ENCODE measurements at places on chromosomes 3 and 15.

DNA sequence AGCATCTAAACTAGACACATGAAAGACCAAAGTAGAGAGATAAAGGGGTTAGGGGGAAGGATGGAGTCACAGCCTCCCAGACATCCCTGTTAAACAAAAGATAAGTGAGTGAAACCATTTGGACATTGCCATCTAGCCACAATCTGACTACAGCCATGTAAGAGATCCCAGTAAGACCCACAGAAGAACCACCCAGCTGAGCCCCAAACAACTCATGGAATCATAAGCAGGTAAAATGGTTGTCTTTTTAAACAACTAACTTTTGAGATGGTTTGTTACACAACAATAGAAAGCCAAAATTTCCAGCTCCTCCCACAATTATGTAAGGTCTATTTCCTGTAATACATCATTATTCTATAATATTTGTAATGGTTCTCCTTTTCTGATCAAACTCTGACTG is 437.5 kb downstream of the IGSF11 start:
- no peak for DNase-seq

GRCh38 chr3:98734735-98735134 is 28.4 kb upstream of the ST3GAL6 start:
- no peak for DNase-seq

GRCh38 chr15:97909291-97909891 is 51.1 kb upstream of the ARRDC4 start:
- no peak for DNase-seq

DNA sequence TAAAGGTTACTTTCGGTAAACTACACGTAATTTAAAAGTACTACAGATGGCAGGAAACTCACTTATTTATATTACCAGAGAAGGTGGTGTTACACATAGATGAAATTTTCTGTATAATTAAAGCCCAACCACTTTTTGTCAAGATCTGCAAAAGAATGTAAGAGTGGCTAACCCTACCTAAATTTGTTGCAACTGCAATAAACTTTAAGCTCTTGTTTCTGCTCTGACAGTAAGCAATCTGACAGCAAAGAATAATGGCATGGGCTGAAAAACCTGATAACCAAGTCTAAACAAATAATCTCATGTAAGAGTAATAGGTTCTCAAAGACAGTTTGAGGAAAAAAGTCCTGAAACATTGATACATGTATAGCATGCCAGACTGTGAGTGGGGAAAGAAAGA is 897.3 kb downstream of the TUSC7 start:
- DNase-seq = no peak

DNA sequence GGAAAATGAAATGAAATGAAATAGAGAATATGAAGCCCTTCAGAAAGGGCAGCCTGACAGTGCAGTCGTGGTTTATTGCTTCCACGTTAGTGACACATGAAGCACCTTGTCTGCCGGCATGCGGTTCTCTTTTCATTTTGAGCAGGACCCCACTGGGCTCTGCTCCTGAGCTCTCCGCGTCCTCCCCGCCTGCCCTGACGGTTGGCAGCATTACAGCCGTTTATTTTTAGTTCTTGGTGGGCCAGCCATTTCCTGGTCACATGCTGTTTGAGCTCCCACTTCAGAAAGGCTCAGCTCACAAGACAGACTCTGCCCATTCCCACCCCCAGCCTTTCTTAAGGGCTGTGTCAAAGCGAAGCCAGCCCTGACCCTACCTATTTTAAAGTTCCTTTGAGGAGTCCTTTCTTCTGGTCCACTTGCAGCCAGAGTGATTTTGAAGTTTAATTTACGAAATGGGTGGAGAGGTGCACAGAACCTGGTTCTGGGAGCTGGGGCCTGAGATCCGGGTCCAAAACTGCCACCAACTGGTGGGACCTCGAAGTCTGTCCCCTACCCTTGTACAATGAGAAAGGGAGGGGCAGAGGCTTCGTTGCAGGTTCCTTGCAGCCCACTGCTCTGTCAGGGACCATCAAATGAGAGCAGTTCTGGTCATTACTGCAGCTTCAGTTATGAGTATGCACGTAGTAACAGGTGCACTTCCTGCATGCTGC is 60.1 kb downstream of the MGLL start:
- DNase-seq = no peak

DNA sequence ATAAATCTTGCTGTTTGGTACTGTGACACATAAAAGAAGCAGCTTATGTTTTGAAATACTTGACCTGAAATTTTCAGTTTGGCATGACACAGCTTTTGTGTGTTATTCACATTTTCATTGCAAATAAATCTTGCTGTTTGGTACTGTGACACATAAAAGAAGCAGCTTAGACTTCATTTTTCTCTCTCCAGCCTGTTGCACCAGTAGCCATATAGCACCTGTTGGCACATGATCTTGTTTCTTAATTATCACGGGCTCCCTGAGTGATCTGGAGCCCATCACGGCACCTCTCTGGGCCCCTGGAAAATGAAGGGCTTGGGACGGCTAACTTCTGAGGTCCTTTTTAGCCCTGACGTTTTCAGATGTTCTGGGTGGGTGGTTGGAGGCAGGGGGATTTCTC is 77.4 kb upstream of the SLCO3A1 start:
- DNase-seq = no peak

DNA sequence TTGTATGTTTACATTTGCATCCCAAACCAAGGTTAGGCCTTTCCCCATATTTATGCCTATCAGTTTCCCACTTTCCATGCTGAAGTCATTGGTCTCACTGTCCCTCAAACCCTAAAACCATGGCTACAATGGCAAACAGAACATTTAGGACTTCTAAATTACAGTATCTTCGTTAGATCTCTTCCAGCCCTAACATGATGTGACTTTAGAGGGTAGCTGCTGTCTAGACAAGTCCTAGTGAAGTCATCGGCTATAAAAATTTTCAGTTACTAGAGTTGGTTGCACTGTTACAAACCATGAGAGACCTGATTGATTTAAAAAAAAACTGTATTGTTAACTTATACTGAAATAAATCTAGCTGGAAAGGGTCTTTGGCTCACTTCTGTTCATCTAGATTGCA is 54.6 kb downstream of the TM4SF4 start:
- no peak for DNase-seq

DNA sequence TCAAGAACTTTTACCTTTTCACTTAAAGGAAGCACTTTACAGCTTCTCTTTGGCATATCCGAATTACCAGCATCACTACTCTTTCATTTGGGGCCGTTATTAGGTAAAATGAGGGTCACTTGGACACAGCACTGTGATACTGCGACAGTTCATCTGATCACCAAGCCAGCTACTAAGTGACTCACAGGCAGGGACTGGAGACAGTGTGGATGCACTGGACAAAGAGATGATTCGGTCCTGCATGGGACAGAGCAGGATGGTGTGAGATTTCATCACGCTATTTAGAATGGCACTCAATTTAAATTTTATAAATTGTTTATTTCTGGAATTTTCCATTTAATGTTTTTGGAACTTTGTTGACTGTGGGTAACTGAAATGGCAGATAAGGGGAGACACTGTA is 166.9 kb upstream of the IL12A start:
- DNase-seq = no peak

- no peak for DNase-seq
Measured at GRCh38 chr3:156803952-156804741, 22.0 kb upstream of the LEKR1 start.

GRCh38 chr15:100310041-100310405 is 31.8 kb downstream of the ADAMTS17 start:
- no peak for DNase-seq

GRCh38 chr15:61820951-61821350 is 239.3 kb downstream of the VPS13C start:
- no peak for DNase-seq

DNA sequence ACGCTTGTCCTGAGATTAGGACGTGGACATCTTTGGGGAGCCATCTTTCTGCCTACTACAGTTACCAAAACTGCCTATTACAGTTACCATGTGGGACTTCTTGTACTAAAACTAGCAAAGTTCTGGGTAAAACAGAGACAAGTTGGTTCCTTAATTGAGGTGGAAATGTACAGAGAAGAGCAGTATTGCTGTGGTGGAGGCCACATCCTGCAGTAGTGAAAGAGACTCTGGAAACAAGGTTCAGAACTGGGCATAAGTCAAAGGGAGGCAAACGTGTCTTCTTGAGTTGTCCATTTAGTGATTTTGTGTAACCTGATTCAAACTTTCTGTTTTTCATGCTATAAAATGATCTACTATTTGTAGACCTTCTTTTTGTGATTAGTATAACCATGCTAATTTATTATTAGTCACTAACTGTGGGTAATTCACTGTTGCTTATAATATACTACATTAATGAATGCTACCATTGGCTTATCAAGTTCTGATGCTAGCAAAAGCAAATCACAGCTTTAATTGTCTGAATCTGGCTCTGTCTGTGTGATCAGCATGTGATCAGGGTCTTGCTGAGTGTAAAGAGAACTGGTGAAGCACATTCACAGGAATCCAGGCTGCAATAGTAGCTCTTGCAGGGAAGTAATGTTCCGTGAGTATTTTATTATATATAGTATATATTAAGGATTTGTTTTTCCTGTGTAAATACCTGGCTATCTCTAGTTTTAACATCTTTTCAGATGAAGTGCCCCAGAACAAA is 207.9 kb upstream of the GAP43 start:
- DNase-seq = no peak

GRCh38 chr3:27521179-27521871 is 37.1 kb upstream of the SLC4A7 start:
- no peak for DNase-seq

DNA sequence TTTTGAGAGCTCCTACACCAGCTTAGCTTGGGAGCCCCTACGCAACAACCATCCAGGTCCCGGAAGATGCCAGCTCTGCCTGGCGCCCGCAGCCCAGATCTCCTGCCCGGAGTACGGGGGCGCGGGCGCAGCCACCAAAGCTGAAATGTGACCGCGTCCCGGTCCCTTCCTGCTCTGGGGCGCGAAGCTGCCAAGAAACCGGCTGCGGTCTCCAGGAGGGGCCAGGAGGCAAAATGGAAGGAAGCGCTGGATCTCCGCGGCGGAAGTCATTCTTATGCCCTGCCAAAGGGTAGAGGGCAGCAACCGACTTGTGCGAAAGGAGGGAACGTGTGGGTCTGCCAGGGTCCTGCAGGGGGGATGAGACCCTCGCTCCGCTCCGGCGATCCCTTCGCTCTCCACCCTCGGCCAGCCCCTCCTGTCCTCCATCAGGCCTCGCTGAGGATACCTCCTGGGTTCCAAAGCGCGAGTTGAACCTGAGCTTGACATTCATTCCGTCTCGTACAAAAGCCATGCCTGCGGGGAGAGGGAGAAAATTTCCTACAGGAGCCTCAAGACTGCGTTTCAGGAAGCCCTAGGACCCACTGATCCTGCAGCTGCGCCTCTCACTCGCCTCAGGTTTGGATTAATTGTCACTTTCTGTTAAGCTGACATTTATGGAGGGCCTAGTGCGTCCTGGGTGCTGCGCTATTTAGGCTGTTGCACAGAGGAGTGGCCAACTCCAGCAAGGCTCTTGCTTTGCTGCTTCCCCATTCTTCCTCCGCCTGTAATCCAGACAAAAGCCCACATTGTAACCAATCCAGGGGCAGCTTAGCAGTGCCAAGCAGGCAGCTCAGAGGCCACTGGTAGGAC is 98.3 kb upstream of the VGLL3 start:
- no peak for DNase-seq

- no peak for DNase-seq
Measured at GRCh38 chr3:40166997-40167396, 142.5 kb upstream of the EIF1B start.

- no peak for DNase-seq
Measured at GRCh38 chr15:52252781-52253180, 42.8 kb downstream of the MYO5C start.

GRCh38 chr3:98966862-98967546 is 65.5 kb upstream of the DCBLD2 start:
- no peak for DNase-seq

- no peak for DNase-seq
Measured at GRCh38 chr3:104951426-104951825, 415.3 kb upstream of the ALCAM start.

- no peak for DNase-seq
Measured at GRCh38 chr15:42157981-42158765, 1.7 kb upstream of the PLA2G4F start.

DNA sequence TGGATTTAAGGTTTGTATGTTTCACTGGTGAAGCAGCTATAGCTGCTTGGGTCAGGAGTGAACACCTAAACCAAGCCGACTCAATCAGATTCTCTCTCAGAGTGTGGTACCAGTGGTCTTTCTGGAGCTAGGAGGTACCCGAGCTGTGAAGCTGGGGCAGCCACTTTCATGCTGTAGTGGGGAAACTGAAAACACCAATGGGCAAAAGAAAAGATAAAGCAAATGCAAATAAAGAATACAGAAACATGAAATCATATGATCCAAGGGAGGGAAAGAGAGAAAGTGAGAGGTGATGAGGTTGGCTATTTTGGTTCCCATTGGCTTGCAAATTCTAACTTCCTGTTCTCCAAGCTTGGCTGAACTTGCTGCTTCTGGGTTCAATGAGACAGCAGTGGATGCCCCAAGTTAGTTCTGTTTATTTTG is 212.3 kb upstream of the CFAP20DC start:
- DNase-seq = no peak

GRCh38 chr3:15050405-15051092 is 14.6 kb downstream of the MRPS25 start:
- DNase-seq = no peak

GRCh38 chr15:68484696-68485400 is 52.9 kb upstream of the ITGA11 start:
- DNase-seq = no peak

- no peak for DNase-seq
Measured at GRCh38 chr15:48677821-48678220, 32.3 kb upstream of the FBN1 start.

- no peak for DNase-seq
Measured at GRCh38 chr3:102085431-102086176, 236.3 kb downstream of the NFKBIZ start.

GRCh38 chr3:194396859-194397756 is 2.0 kb downstream of the GP5 start:
- no peak for DNase-seq

DNA sequence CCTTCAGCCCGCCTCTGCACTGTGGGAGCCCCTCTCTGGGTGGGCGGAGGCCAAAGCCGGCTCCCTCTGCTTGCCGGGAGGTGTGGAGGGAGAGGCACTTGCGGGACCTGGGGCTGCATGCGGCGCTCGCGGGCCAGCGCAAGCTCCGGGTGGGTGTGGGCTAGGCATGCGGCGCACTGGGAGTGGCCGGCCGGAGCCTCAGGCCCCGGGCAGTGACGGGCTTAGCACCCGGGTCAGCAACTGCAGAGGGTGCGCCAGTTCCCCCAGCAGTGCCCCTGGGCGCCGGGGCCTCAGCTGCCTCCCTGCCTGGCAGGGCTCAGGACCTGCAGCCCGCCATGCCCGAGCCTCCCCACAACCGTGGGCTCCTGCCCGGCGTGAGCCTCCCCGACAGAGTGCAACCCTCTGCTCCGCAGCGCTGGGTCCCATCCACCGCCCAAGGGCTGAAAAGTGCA is 98.9 kb upstream of the POU1F1 start:
- DNase-seq = no peak

GRCh38 chr15:58185439-58185838 is 47.3 kb downstream of the AQP9 start:
- DNase-seq = no peak
